ENCODE measurements at places on chromosomes 6 and 20. TPM values are rescaled to one million over a fixed set of nuclear protein-coding genes. Genes with fewer than 3 reads are reported as not detected.

Gene PREX1
- total RNA-seq: 10.7 TPM

Gene SYCP2L
- 2.0 TPM for total RNA-seq

Gene EYS
- 0.07 TPM for total RNA-seq

Gene COMMD7
- total RNA-seq: 60.6 TPM

Gene PGC
- total RNA-seq: not detected

Gene ZC2HC1B
- total RNA-seq: not detected

Gene SLC16A10
- 0.56 TPM for total RNA-seq

Gene ADGRF4
- 11.1 TPM for total RNA-seq

Gene TSBP1
- total RNA-seq: not detected

Gene ADRM1
- total RNA-seq: 156 TPM

Gene TUBB1
- not detected for total RNA-seq

Gene FOXQ1
- total RNA-seq: 6.2 TPM

Gene TREM1
- total RNA-seq: 0.32 TPM

Gene LTB
- total RNA-seq: not detected

Gene TCF15
- not detected for total RNA-seq

Gene PXDC1
- 18.4 TPM for total RNA-seq

Gene CDSN
- not detected for total RNA-seq

Gene RGS19
- 28.1 TPM for total RNA-seq

Gene ECT2L
- total RNA-seq: not detected

Gene LRRN4
- total RNA-seq: not detected

Gene BTN1A1
- not detected for total RNA-seq

Gene DPPA5
- not detected for total RNA-seq

Gene PRL
- not detected for total RNA-seq

Gene TMEM244
- total RNA-seq: not detected

Gene BNIP5
- not detected for total RNA-seq

Gene ASIP
- total RNA-seq: not detected

Gene HSPA12B
- total RNA-seq: 0.39 TPM

Gene SPATA25
- total RNA-seq: 0.71 TPM

Gene RALGAPA2
- 1.7 TPM for total RNA-seq

Gene MUC21
- total RNA-seq: not detected

Gene HAO1
- total RNA-seq: not detected

Gene MYT1
- not detected for total RNA-seq

Gene FAM83C
- 0.08 TPM for total RNA-seq

Gene PNRC1
- 49.5 TPM for total RNA-seq

Gene PHACTR1
- total RNA-seq: not detected

Gene SUPT3H
- total RNA-seq: 4.7 TPM

Gene SNAP25
- 18.9 TPM for total RNA-seq

Gene GCM1
- not detected for total RNA-seq
